ENCODE measurements at places on chromosomes 3 and 15.
A peak's percentile ranks its signal among the peaks of the same experiment; 100 is the strongest.

DNA sequence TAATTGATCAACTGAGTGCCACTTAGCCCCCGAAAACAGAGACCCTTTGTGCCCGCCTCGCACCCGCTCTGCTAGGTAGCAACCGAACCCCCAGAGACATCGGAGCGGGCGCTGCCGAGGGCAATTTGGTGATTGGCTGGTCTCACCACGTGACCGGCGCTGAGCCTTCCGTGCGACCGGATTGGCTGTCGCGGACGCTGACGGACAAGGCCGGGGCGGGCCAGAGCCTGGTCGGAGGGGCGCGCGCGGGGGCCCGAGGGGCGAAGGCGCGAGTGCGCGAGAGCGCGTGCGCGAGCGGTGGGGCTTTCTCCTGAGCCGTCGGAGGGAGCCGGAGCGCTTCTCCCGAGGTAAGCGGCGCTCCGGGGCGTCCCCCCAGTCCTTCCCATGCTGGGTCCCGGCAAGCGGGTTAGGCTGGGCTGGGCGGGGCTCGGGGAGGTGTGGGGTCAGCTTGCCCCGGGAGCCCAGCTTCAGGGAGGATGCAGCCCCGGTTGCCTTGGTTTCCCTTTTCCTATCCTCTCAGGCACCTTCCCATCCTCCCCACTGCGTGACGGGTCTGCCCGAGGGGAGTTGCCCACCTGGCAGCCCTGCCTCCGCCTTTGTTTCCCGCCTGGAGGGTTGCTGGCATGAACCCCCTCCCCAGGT, at the start of gene TMEM108:
TSS of gene TMEM108 (plus strand) at position 303 of the 642 bp plus-strand sequence.
- peak; percentile 90 for DNase-seq

GRCh38 chr15:50257924-50258323, 7.6 kb downstream of the HDC start:
- no peak for DNase-seq

DNA sequence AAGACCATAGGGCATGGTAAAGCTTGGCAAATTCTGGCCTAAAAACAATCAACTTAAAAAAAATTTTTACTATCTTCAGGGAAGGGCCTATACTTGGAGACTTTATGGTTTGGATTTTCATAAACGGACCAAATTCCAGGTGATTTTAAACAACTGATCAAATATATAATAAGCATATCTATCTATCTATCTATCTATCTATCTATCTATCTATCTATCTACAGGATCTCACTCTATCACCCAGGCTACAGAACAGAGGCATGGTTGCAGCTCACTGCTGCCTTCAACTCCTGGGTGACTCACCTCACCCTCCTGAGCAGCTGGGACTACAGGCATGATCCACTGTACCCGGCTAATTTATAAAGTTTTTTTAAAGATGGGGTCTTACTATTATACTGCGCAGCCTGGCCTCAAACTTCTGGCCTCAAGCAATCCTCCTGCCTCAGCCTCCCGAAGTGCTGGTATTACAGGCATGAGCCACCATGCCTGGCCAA, 6.7 kb downstream of the SPPL2A start:
- DNase-seq = no peak

- DNase-seq = no peak
Measured at GRCh38 chr3:130712718-130713423, 33.8 kb downstream of the PIK3R4 start.

DNA sequence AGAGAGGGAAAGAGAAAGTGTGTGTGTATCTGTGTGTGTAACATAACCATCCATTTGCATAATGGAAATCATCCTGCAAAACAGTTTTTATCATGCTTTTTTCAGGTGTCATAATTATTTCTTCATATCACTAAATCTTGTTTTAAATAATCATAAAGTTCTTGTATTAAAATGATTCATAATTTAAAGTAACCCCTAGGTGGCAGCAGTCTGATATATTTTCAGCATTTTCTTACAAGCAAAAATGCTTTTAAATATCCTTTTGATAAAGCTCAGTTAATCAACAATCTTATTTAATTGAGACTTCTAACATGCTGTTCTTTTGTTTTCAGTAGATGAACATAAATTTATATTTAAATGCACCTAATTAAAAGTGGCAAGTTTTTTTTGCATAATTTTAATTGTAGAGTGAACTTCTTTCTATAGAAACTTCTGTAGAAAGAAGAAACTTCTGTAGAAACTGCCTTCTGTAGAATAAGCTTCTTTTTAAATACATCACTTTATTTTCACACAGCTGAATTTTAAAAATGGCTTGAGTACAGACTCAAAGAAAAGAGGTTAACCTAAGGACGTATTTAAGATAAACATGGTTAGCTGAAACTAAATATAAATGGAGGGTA, 72.5 kb downstream of the OPA1 start:
- no peak for DNase-seq

DNA sequence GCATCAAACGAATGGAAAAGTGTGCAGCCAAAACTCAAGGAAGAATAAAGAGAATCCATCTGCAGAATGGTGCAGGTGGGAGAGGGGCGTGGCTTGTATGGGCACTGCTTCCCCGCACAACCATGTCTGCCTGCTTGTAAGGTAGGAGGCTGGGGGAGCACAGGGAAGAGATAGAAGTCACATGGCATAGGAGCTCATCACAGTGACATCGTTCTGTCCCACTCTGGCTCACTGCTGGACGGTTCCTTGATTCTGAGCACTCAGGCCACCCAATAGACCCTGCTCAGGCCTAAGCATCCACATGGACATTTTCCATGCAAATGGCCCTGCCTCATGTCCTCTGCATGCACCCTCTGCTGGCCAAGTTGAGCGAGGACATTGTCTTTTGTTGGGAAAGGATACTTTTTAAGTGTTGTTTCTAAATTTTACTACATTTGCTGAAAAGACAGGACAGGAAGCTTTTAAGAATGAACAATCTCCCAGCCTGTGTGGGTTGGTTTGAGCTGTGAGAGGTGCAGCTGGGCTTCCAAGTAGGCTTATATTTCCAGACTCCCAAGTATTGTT, 3.1 kb downstream of the MYLK start:
- DNase-seq = no peak

DNA sequence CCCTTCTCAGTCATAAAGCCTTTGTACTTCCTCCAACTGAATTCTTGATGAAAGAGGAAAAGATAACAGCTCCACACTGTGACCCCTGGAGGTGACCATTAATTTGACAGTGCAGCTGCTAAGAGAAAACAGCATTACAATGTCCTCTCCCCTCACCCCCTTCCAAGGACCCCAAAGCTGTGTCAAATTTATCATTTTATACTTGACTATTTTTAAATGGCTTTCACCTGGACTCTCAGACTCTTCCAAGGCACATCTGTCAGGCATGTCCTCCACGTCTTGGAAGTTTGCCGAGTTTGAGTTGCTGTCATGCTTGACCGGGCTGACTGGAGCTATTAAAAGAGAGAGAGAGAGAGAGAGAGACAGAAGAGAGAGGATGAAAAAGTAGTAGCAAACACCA, 236.5 kb downstream of the WDR72 start:
- no peak for DNase-seq

DNA sequence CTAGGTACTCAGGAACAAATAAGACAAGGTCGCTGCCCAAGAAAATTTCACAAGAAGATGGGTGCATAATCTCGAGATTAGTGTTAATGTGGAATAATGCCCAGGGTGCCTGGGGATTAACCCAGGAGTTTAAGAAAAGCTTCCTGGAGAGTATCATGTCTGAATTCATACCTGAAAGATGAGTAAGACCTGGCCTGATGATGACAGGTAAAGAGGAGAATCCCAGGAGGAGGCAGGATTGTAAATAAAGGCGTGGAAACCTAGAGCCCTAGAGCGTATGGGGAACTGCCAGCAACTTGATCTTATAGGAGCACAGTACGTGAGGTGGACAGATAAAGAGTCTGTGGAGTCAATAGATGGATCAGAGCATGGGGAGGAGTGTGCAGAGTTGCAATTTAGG, 43.0 kb downstream of the ARRDC4 start:
- DNase-seq = no peak

- no peak for DNase-seq
Measured at GRCh38 chr3:53198996-53199395, 38.0 kb downstream of the PRKCD start.

- no peak for DNase-seq
Measured at GRCh38 chr3:134869153-134869726, 74.2 kb downstream of the EPHB1 start.

GRCh38 chr3:129665024-129665768, 58.7 kb upstream of the PLXND1 start:
- no peak for DNase-seq

DNA sequence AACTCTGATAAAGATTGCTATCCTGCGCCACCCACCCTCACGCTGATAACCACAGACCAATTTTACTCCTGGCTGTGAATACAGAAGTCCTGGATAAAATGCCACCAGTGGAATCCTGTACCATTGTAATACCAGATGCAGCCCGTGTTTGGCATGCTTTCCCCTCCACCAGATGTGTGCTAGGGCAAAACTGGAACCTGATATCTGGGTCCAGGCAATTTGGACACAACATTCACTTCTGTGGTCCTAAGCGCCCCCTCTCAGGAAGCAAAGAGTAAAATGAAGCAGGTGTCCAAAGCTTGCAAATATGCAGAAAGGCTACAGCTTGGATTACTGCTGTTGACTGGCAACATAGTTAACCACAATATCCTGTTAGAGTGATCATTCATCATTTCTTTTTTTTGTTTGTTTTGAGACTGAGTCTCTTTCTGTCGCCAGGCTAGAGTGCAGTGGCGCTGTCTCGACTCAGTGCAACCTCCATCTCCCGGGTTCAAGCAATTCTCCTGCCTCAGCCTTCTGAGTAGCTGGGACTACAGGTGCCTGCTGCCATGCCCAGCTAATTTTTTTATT, 32.8 kb downstream of the LOXL1 start:
- no peak for DNase-seq

DNA sequence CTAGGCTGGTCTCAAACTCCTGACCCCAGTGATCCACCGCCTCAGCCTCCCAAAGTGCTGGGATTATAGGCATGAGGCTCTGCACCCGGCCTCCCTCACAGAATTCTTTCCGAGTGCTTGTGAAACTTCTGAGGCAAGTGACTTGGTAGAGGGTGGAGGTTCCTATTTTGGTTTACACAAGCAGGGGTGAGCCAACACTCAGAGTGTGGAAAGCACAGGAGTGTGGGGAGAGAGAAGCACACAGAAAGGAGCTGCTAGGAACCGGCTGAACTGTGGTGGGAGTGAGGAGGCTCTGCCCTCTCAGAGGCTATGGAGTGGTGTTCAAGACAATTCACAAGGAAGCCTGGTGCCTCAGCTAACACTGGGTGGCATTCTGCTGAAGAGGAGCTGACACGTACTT, 7.7 kb downstream of the CAPN3 start:
- no peak for DNase-seq

DNA sequence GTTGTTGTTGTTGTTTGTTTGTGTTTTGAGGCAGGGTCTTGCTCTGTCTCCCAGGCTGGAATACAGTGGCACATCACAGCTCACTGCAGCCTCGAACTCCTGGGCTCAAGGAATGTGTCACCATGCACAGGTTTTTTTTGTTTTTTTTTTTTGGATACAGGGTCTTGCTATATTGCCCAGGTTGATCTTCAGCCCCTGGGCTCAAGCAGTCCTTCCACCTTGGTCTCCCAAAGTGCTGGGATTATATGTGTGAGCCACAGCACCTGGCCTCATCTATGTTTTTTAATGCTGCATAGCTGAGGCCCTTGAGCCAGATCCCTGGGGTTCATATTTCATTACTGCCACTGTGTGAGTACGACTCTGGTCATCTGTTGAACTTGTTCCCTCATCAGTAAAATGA, 352.6 kb downstream of the FEZF2 start:
- DNase-seq = no peak

DNA sequence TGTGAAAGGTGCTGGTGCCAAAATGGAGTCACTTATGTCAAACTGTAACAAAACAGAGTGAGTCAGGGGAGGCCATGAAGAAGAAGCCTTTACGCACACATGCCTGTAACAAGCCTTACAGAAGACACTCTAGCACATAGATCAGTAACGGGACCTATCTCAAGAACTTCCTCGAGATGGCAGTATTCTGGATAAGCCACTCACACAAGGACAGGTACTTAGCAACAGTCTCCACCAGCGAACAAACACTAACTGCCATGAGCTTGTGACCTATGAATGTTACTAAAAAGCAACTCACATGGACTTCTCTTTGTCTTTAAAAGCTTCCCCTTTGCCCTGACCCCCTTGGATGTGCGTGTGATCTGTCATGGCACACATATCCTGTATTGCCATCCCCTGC, 235.1 kb downstream of the CD47 start:
- DNase-seq = no peak

DNA sequence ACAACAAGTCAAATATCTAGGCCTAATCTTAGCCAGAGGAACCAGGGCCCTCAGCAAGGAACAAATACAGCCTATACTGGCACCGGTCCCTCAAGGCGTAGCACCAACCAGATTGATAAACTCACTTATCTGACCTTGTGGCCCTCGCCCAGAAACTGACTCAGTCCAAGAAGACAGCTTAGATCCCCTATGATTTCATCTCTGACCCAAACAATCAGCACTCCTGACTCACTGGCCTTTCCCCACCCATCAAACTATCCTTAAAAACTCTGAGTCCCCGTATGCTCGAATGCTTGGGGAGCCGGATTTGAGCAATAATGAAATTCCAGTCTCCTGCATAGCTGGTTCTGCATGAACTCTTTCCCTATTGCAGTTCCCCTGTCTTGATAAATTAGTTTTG, 1.6 kb upstream of the SORD start:
- no peak for DNase-seq

GRCh38 chr3:72306800-72307341, 521.9 kb upstream of the PROK2 start:
- DNase-seq = no peak

- no peak for DNase-seq
Measured at GRCh38 chr3:161989012-161989411, 492.4 kb downstream of the OTOL1 start.

- no peak for DNase-seq
Measured at GRCh38 chr3:82082796-82083195, 321.4 kb upstream of the GBE1 start.

DNA sequence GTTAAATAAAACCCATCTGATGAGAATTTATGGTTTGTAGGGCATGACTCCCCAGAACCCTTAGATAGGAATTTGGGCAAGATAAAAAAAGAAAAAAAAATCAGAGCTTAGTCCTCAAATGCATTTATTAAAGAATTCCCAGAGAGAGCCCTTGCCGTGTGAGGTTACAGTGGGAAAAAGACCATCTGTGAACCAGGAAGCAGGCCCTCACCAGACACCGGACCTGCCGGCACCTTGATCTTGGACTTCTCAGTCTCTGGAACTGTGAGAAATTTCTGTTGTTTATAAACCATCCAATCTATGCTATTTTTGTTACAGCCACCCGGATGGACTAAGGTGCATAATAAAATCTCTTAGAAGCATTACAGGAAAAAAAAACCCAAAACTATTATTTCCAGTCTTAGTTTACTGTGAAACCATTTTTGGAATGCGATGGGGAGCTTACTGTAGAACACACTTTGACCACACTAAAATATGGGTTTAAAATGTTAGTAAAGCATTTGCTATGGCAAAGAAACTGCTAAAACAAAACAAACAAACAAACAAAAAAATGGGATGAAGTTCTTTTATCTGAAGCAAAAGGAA, 72.2 kb downstream of the LEKR1 start:
- no peak for DNase-seq

DNA sequence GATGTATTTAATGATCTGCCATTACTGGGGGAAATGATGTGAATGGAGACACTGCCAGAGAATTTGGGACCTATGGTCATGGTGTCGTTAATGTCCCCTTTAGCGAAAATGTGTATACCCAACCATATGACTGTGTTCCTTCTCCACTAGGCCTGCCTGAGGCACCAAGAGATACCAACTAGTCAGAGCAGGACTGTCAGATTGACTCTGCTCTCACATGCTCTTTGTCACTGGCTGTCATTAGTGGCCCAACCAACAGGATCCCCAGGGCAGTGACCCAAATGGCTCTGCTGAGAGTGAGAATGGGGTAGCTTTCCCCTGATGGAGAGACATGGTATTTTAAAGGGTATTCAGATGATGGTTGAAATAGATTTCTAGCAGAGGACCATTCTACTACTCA, 2.8 kb downstream of the TAGLN3 start:
- DNase-seq = no peak
